ENCODE measurements at places on chromosomes 3 and 15.

DNA sequence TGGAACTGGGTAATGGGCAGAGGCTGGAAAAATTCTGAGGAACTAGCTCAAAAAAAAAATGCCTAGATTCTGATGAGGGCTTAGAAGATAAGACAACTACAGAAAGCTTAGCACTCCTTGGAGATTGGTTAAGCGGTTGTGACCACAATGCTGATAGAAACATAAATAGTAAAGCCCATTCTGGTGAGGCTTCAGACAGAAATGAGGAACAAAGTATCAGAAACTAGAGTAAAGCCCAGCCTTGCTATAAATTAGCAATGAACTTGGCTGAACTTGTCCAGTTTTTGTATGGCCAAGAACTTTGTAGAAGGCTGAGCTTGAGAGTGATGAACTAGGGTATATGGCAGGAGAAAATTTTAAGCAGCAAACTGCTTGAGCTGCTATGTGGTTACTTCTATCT, 25.4 kb downstream of the GOLGB1 start:
- DNase-seq = no peak

- no peak for DNase-seq
Measured at GRCh38 chr3:151813799-151814198, at the start of gene AADAC. Gene AADAC (plus strand): TSS chr3:151814116. CDS start chr3:151814163, 47 bp downstream.

- DNase-seq = no peak
Measured at GRCh38 chr3:175399156-175399840, 540.2 kb downstream of the NAALADL2 start.

GRCh38 chr15:67154249-67154648, 88.8 kb downstream of the SMAD3 start:
- no peak for DNase-seq

- DNase-seq = no peak
Measured at GRCh38 chr3:162328649-162329048, 832.0 kb downstream of the OTOL1 start.

DNA sequence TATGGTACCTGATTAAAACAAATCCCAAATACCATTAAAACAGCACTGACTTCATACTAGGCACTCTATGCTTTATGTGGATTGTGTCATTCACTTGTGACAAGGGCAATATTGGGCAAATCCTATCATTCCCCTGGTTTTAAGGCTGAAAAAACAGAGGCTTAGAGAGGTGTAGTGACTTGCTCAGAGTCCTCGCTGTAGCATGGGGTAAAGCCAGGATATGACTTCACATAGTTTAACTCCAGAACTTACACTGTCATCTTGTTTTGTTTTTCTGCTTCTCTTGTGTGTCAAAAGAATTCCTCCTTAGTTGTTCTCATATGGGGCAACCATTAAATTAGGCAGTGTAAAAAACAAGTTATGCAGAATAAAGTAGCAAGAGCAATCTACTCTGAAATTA, 40.3 kb upstream of the ICE2 start:
- no peak for DNase-seq

GRCh38 chr3:104069114-104069513, 1297.6 kb upstream of the ALCAM start:
- DNase-seq = no peak

DNA sequence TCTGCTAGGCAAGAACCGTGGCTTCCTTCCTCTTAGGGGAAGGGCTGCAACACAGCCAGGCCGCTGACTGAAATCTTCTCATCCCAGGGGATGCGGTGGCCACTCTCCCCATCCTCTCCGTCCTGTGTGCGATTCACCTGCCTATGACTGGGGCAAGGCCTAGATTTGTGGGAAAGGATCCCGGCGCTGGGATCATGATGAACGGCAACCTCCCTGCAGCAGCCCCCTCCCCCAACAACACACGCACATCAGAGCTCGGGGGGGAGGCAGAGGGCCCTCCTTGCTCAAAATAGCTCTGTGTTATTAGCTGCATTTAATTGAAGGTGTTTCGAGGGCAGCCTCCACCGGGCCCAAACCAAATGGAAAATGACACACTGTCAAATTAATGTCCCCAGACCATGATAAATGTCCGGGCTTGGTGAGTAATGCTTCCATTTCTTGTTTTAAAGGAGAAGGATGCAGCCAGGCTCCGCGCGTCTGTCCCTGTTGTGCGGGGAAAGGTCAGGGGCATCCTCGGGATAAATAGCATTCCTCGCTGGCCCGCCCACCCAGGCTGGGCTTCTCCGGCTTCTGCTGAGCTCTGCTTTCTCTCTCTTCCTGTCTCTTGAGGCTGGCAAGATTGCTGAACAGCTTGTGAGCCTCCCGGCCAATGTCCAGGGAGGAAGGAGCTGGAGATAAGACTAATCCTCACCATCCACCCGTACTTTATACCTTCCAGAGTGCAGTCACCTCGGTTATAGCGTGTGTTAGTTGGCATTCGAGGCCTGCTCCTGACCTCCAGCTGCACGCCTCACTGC, 56.4 kb upstream of the TLE3 start:
- DNase-seq = no peak

GRCh38 chr3:189375532-189375931, 203.8 kb downstream of the TPRG1 start:
- DNase-seq = no peak

DNA sequence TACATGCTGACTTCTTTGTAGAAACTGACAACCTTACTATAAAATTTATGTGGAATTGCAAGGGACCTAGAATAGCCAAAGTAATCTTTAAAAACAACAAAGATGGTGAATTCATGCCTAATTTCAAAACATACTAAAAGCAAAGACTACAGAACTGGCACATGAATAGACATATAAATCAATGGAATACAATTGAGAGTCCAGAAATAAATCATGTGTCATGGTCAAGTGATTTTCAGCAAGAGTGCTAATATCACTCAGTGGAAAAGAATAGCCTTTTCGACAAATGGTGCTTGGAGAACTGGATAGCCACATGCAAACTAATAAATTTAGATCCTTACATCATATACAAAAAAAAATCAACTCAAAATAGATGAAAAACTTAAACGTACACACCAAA, 8.7 kb downstream of the IMPG2 start:
- DNase-seq = no peak

DNA sequence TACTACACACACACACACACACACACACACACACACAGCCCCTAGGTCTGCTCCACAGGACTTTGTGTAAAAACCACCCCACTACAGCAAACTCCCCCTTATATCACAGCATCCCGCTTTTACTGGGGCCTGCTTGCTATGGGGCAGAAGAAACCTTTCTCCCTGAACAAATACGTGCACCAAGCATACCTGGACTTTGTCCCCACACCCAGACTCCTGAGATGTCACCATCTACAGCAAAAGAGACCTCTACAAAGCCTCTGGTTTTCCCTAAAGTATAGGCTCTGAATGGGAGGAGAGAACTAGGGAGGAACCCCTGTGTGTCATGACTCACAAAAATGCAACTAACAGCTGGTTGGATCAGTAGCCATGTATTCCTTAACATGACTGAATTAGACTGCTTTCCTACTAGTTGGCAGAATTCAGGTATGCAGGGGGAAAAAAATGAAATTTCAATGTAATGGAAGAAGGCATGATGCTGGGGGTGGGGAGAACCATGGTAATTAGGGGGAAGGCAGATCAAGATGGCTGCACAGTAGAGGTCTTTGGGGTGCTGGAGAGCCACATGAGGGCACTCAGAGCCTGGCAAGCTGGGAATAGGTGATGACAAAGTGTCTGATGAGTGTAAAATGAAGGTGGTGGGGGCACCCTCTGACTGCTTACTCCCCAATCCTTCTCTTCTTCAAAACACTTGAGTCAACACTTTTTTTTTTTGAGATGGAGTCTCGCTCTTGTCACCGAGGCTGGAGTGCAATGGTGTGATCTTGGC, 45.9 kb downstream of the DAPK2 start:
- DNase-seq = no peak

DNA sequence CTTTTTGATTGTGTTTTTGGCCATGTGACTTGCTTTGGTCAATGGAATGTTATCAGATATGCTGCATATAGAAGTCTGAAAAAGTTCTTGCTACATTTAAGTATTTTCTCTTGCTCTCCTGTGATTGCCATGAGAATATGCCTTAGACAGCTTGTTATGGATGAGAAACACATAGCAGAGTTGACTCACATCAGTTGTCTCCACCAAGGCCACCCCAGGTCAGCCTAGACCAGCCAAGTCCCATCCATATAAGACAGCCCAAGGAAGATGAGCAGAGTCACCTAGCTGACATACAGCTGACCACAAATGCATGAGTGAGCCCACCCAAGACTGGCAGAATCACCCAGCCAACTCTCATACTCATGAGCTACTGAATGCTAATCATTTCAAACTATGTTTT, 153.0 kb downstream of the THRB start:
- no peak for DNase-seq

GRCh38 chr3:15682561-15683185, 81.1 kb downstream of the BTD start:
- DNase-seq = no peak

Measured in stimulated activated CD4-positive, alpha-beta T cell treated with anti-CD3 and anti-CD28 coated beads, Interleukin-1b, Interleukin-23, amount 100 ng/mL, for 48 hours (primary cell).